ENCODE measurements at places on chromosomes 7 and 10. TPM values are rescaled to one million over a fixed set of nuclear protein-coding genes. Genes with fewer than 3 reads are reported as not detected.

CCDC172 gene
- not detected for total RNA-seq

GPR26 gene
- not detected for total RNA-seq

FAM53B gene
- 10.3 TPM for total RNA-seq

FAM25G gene
- total RNA-seq = 1.5 TPM

Measured in A549 treated with Hydrocortisone at 1 μM for 4 hours (cell line).